Stimulated activated CD8-positive, alpha-beta memory T cell treated with anti-CD3 and anti-CD28 coated beads, Interleukin-4, amount 100 ng/mL, for 4 hours (primary cell): ENCODE measurements at places on chromosomes 11 and 22.

DNA sequence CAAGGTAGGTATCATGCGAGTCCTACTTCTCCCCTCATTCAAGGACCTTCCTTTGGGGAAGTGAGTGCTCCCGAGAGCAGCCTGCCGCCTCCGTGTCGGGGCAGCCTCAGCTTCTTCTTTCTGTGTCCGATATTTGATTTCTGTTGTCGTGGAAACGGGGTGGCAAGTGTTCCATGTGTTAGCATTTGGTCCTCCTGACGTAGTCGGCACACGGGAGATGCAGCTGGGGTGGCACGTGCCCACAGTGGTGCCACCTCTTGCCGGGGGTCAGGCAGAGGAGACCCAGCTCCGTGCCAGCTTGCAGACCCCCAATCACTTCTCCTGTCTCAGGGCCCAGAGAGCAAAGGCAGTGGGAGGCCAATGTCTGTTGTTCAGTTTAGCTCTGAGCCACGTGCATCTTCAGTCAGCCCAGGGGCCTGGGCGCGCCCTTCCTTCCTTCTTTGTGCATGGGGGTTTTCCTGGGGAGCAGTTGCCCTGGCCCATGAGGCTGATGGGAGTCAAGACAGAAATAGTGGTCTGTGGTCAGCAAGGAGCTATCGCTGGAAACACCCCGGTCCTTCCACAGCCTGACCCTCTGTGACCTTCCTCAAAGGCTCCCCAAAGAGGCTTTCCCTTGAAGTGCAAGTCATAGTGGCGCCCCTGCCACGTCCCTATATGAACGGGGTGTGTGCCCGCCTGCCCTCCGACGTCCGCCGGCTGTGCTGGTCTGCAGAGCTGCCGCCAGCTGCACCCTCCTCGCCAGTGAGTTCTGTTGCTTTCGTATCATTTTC lies 44.5 kb downstream of the PARVB start:
- no peak for DNase-seq

DNA sequence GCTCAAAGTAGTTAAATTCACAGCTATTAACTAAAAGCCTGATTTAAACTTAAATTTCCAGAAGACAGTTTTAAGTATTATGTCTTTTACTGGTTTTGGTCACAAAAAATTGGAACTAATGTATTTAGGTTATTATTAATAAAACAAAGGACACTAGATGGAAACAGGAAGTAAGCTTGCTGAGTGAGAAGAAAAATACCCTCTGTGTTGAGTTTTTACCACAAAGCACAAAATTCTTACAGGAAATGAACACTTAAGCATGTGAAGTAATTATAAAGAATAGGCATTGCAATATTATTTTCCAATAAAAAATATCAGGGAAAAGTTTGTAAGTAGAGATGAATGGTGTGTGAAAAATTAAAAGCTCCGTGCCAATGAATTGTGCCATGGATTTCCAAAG lies 46.3 kb downstream of the PIK3C2A start:
- no peak for DNase-seq

- no peak for DNase-seq
These were observed 58.4 kb downstream of the KIF18A start for GRCh38 chr11:28049338-28050216.

GRCh38 chr11:75810637-75811390 lies 4.2 kb upstream of the UVRAG start:
- no peak for DNase-seq

GRCh38 chr22:40258017-40258416 lies 80.3 kb downstream of the TNRC6B start:
- no peak for DNase-seq
